A172 (cell line): ENCODE measurements at places on chromosomes 4 and X. TPM values are rescaled to one million over a fixed set of nuclear protein-coding genes. Genes with fewer than 3 reads are reported as not detected.

ATP8A1 gene
- total RNA-seq = not detected in 2 replicates

PAGE2B gene
- total RNA-seq = not detected in 2 replicates

LRP2BP gene
- total RNA-seq = 0.34 and 0.55 TPM in 2 replicates

CD99 gene
- total RNA-seq = 464 and 705 TPM in 2 replicates

CAPN6 gene
- total RNA-seq = 0.19 TPM in 1 of 2 replicates, not detected in the other

CABS1 gene
- not detected in 2 replicates for total RNA-seq

CDKL2 gene
- total RNA-seq = not detected in 2 replicates

SATL1 gene
- total RNA-seq = not detected in 2 replicates

MTCP1 gene
- 3.8 and 9.3 TPM in 2 replicates for total RNA-seq

ODAPH gene
- total RNA-seq = not detected in 2 replicates

RPS6KA6 gene
- not detected in 2 replicates for total RNA-seq

TLR1 gene
- 0.60 and 4.6 TPM in 2 replicates for total RNA-seq

NPY1R gene
- 1.4 and 1.6 TPM in 2 replicates for total RNA-seq

NLGN3 gene
- 0.22 and 0.72 TPM in 2 replicates for total RNA-seq
